Fibroblast of lung (primary cell): ENCODE measurements at places on chromosomes 3 and 15.
A peak's percentile ranks its signal among the peaks of the same experiment; 100 is the strongest.

GRCh38 chr3:149808209-149808829 lies 4.7 kb upstream of the RNF13 start:
- peak; percentile 82 for DNase-seq

- no peak for DNase-seq
These were observed 595.2 kb downstream of the ZIC1 start for GRCh38 chr3:148004331-148004730.

- DNase-seq, result no peak
These were observed 66.6 kb downstream of the ARIH1 start for GRCh38 chr15:72540606-72541237.

- DNase-seq, result no peak
These were observed 536 bp downstream of the SEC61A1 start for GRCh38 chr3:128052595-128053351.

- DNase-seq, result no peak
These were observed 409.6 kb upstream of the KCNMB2 start for GRCh38 chr3:178126686-178127085.

DNA sequence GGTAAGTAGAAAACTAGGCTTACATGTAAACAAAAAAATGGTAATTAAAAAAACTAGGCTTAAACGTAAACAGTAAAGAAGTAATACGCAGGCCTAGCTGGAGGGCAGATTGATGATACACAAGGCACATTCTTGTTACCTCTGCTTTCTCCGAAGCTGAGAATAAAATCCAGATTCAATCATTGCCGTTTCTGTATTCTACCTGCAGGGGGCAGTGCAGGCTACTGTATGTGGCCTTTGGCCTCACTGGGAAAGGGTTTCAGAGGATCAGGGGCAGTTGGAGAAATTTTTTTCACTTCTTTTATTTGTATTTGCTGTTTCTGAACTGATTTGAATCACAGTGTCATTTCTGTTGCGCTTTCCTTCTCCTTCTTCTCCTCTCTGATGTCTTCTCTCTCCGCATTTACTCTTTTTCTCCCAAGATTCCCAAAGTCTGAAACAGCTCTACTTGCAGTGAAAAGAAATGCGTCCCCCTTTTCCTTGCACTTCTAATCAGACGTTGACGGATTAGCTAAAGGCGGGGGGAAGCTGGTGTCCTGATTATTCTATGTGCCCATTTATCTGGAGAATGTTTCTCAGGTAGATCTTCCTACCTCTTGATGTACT lies 67.1 kb upstream of the MCTP2 start:
- DNase-seq, result peak; percentile 2

GRCh38 chr3:117600666-117601065 lies 891.1 kb downstream of the TUSC7 start:
- DNase-seq, result peak; percentile 66

GRCh38 chr15:58043192-58043903 lies 22.2 kb downstream of the ALDH1A2 start:
- DNase-seq, result peak; percentile 17

DNA sequence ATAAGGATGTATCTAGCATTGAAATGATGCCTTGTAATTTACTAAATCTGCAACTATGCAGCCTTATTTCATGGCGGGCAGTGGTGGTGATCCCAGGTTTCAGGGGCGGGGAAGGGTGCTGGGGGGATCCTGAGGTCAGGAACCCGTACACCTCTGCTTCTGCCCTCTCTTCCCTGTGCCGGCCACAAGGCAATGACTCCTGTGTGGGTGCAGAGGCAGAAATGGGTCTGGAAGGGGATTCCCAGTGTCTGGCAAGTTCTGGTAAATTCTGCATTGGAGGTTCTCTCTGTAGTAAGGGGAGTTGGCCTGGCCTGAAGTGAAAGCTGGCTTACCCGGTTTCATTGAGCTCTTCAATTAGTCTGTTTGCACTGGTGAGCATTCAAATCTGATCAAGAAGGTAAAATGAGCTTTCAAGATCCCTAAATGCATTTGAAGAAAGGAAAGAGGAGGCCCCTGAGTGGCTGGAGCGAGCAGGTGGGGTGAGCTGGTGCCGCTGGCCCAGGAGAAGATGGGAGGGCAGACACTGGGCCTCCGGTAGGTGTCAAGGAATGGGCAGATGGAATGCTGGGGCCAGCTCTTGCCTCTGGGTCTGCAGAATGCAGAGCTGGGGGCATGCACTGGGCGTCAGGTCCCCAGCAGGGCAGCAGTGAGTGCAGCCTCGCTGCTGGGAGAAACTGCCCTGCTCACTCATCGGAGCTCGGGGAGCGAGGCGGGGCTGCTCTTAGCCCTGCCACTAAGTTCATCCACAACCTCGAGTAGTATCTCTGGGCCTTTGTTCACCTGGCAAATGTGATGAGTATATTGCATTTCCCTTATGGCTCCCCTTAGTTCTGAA lies 13.7 kb downstream of the NRROS start:
- no peak for DNase-seq

DNA sequence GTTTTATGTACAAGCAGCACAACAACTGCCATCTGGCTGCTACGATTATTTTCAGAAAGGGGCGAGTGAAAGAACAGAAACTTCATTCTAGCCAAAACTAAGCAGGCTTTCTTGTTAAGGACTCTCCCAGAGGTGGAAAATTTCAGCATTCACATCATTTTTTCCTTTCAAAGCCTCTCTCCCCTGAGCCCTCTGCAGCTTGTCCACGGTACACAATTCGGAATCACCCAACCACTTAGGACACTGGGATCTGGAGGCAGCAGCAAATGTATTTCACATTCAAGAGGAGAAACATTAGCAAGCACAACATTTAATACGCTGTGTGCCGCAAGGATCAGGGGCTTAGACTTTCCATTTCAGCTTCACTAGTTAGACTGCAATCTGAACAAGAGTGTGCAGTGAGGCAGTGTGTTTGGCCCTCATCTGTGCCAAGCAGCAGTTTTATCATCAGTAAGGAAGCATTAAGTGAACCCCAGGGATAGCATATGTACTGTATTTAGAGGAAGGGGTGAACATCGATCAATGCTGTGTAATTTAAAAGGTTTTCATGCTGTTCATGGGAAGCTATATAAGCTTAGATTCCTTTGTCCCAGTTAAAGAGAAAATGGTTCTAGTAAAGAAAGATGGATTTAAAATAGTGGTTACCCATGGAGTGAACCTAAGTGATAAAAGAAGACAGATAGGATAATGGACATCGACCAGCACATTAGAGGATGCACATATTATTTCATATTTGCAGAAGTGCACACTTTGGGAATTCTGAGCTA lies 504.9 kb downstream of the TBL1XR1 start:
- no peak for DNase-seq

- peak; percentile 62 for DNase-seq
These were observed 250.5 kb downstream of the UACA start for GRCh38 chr15:70512772-70513362.

GRCh38 chr3:120614765-120615164 lies 18.6 kb downstream of the NDUFB4 start:
- no peak for DNase-seq

DNA sequence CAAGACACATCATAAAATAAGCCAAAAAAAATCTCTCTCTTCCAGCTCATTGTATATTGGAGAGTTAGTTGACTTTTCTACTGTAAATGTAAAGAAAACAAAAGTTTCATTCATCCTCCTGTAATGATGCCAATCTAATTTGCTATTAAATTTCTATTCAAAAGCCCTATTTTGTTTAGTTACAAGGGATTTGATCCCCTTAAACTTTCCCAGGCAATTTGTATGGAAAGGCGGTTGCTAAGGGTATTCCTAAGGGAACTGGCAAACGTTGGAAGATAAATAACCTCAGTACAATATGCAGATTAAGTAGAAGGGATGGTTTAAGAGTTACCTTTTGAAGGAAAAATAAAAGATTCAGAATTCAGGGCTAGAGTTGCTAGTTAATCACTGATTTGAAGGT lies 352.7 kb downstream of the TIGIT start:
- DNase-seq, result no peak

GRCh38 chr15:51144021-51144532 lies 49.4 kb upstream of the TNFAIP8L3 start:
- peak; percentile 77 for DNase-seq

- peak; percentile 17 for DNase-seq
These were observed 7.9 kb downstream of the TNFSF10 start for GRCh38 chr3:172515130-172515918.
